ENCODE measurements at places on chromosomes 3 and 15. TPM values are rescaled to one million over a fixed set of nuclear protein-coding genes. Genes with fewer than 3 reads are reported as not detected.

DNA sequence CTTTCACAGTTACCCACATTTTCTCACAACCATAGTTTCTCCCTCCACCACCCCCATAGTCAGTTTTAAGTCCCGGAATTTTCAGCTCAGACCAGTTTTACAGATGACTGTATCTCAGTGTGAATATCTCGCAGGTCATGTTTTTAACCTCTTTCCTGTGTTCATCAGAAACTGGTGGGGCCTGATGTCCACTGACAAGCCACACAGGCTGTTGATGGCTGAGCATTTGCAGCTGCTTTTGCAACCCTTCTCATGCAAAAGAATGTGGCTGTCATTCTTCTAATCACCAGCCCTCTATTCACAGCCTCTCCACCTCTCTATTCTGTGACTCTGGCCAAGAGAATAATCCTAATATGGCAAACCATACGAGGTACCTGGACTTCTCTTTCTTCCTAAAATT, 8.5 kb downstream of the GYG1 start:
- DNase-seq = no peak

TMEM202 gene
- total RNA-seq = not detected

GRCh38 chr3:71517271-71517791, 66.2 kb downstream of the FOXP1 start:
- DNase-seq = no peak

GRCh38 chr3:157029365-157029790, 130.6 kb downstream of the CCNL1 start:
- no peak for DNase-seq

DNA sequence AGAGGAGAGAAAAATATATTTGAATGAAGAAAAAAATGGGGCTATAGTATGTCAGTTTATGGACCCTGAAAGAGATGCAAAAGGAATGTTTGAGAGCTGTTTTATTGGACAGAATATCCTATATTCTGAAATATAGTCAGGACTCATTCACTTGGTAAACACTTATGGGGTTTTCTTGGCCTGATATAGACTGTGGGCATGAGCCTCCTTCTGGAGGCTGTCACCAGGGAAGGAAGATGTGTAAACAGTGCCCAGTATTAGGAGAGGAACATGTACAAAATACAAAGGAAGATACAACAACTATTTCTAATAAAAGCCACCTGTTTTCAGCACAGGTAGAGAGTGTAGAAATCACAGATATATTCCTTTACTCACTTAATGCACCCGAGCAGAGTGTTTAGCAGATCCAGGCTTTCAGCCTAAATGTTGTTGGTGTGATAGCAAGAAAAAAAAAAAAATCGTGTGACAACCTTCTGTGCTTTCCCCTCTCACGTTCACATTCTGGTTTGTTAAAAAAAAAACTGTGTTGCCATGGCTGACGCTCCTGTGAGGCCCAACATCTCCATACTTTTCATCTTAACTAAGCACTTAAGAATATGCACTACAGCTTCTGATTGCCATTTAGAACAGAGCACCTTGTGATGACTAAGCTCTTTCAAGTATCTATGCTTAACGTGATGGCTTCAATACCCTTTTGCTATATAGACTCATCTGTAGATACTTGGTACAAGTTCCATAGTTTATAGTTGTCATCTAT, 134.1 kb downstream of the MBNL1 start:
- DNase-seq = no peak

CDHR4 gene
- total RNA-seq = not detected

ARHGEF26 gene
- total RNA-seq = 19.0 TPM

Measured in Calu3 (cell line).